ENCODE measurements at places on chromosomes 2 and 18.

- no peak for DNase-seq
Observed at GRCh38 chr18:78448106-78448505, 531.5 kb upstream of the SALL3 start.

- no peak for DNase-seq
Observed at GRCh38 chr2:54477896-54478295, 21.8 kb downstream of the SPTBN1 start.

DNA sequence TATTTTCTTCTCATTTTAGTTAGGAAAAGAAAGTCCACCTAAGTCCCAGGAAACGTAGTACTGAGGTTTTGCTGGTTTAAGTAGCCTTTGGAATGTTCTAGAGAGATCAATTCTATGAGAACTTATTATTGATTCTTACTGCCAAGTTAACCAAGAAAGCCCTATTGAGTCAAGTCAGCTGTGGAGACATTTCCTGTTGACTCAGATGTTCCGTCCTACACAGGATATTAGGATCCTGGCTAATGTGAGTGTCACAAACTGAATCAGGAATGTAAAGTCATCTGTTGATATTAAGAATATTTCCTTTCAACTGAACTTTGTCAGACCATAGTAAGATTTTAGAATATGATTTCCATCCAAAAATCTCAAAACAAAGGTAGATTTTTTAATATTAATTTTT is 654.3 kb downstream of the LRRTM4 start:
- DNase-seq = no peak

DNA sequence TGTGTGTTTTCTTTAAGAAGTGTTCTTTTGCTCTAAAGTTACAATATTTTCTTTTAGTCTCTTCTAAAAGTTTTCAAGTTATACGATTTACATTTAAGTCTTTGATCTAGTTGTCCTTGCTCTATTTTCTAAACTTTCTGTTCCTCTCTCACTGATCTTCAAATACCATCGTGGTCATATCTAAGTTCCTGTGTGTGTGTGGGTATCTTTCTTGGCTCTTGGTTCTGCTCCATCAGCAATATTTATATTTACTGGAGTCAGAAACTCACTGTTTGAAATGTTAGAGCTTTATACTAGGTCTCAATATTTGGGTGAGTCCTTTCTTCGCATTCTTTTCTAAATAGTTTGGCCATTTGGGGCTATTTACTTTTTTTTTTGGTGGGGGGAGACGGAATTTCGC is 77.3 kb downstream of the COPS8 start:
- no peak for DNase-seq

DNA sequence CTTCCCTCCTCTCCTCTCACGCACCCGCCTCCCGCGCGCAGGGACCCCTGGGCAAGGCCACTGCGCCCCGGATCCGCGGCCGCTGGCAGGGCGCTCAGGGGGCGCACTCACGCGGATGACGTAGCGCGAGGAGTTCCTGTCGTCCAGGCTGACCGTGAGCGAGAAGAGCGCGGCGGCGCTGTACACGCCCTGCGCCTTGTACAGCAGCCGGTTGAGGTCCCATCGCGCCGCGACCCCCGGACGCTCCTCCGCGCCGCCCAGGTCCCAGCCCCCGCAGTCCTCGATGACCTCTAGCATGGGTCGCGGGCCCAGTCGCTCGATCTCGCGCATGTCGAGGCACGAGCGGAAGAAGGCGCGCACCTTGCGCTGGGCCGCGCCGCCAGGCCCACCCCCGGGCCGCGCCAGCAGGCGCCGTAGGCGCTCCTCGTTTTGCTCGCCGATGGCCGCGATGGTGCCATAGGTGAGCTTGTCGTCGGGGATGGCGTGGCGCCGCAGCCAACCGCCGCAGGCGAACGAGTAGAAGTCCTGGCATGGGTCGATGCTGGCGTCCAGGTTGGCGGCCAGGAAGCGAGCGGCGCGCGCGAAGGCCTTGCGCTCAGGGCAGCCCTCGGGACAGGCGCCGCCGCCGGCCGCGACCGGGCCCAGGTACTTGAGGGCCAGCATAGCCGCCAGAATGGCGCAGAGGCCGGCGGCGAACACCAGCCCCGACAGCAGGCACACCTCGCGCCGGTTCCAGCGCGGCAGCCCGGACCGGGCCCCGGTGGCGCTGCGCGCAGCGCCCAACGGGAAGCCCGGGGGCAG is 1.7 kb downstream of the ECEL1 start:
- no peak for DNase-seq

GRCh38 chr2:151181524-151181923 is 80.1 kb downstream of the RBM43 start:
- DNase-seq = no peak

DNA sequence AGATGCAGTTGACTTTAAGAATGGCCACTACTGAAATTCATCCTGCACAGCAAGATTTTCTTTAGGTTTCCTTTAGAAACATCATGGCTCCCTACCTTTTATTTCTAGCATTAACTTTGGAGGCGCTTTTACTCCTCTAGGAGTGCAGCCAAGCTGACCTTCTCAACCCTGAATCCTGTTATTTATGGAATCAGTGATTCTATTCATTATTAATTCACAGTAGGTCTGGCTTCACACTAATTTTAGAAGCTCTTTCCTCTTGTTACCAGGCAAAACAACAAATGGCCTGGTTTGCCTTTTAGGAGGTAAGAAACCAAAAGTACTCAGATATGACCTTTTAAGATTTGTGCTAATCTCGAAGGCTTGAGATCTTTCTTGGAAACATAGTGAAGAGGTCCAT is 93.0 kb upstream of the PELI1 start:
- no peak for DNase-seq

GRCh38 chr2:66575625-66576310 is 140.8 kb downstream of the MEIS1 start:
- no peak for DNase-seq

- DNase-seq = no peak
Observed at GRCh38 chr2:75428060-75428459, 132.7 kb downstream of the EVA1A start.

GRCh38 chr2:26900831-26901321 is 52.9 kb downstream of the DPYSL5 start:
- no peak for DNase-seq

GRCh38 chr2:231710799-231711676 is 2.7 kb downstream of the PTMA start:
- peak; percentile 76 for DNase-seq

- DNase-seq = peak; percentile 38
Observed at GRCh38 chr2:136225950-136226835, 108.2 kb upstream of the CXCR4 start.

DNA sequence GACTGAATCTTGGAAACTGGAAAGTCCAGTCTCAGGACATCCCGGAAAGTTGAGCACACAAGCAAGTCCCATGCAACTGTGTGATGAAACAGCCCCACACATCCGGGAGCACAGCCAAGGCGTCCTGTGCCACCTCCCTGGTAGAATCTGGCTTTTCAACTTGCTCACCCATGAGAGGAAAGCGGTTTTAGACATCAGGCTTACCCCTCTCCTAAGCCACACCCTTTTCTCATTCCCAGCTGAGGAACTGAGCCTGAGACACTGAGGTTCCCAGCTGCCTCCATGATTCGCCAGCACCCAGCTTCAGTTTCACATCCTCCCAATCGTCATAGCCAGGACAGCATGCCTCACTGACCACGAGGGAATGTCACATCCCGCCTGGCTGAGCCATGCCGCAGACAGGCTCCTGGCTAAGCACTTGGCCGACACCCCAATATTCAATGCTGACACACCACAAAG is 60.3 kb downstream of the STEAP3 start:
- peak; percentile 95 for DNase-seq

- no peak for DNase-seq
Observed at GRCh38 chr18:30387401-30387800, 655.1 kb downstream of the DSC3 start.

DNA sequence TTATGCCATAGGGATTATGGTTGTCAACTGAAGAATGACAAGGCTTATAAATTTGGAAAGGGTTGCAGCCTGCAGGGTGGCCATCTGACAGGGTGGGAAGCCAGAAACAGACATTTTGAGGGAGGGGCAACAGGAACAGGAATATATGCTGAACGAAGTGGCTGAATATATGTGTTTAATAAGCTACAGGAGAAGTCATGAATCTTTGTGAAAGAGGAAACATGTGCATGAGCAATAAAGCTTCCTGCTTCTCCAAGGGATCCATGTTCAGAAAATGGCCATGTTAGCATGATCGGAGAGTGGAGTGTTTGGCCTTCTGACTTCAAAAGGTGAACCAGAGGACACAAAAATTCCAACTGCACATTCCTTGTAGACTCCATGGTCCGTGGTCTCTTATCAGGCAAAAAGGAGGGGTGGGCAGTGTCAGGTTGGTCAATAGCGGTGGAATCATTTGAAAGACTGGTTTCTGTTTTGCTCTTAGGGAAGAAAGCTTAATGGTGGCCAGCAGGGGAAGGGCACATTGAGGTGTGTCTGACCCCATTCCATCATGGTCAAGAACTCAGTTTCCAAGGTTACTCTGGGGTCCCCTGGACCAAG is 144.1 kb downstream of the SOCS6 start:
- peak; percentile 56 for DNase-seq

GRCh38 chr2:45963816-45964215 is 312.3 kb downstream of the PRKCE start:
- no peak for DNase-seq

- no peak for DNase-seq
Observed at GRCh38 chr18:66126266-66126665, 375.5 kb downstream of the CDH7 start.

- DNase-seq = no peak
Observed at GRCh38 chr2:135099802-135100483, 47.9 kb downstream of the RAB3GAP1 start.

DNA sequence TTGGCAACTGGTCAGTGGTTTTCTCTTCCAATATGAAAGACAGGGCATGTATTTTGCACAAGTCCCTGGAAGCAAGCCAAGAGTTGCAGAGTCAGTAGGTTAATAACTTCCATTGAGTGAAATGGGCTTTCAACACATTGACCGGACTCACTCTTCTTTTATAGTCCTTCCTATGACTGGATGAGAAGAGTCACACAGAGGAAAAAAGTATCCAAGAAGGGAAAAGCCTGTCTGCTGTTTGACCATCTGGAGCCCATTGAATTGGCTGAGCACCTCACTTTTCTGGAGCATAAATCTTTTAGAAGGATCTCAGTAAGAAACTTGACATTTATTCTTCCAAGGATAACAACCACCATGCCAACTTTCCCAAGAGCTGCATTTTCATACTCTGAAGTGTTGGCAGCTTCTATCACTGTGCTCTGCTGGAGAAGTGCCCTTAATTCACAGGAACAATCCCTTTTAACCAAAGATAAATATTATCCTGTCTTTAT is 45.4 kb downstream of the RASGRP3 start:
- no peak for DNase-seq

DNA sequence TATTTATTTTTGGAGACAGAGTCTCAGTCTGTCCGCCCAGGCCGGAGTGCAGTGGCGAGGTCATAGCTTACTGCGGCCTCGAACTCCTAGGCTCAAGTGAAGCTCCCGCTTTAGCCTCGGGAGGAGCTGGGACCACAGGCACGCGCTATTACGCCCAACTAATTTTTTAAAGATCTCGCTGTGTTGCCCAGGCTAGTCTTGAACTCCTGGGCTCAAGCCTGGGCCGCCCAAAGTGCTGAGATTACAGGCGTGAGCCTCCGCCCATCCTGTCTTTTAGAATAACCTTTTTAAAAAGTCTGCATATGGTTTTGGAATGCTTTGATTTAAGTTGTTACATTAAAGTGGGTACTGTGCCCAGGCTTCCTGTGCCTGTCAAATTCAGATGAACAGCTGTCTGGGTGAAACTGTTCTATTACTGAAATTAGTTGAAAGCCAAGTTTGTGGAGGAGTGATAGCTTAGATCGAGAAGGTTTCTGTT is 944 bp downstream of the RAB3GAP1 start:
- no peak for DNase-seq

GRCh38 chr18:27185025-27185763 is at the start of gene CHST9:
TSS of gene CHST9 (minus strand) at chr18:27185308. CDS start at chr18:27142809, 42,499 bp downstream.
- no peak for DNase-seq

GRCh38 chr2:160869411-160869810 is 290.8 kb upstream of the TANK start:
- peak; percentile 59 for DNase-seq

GRCh38 chr2:191166111-191166755 is 15.4 kb upstream of the STAT4 start:
- peak; percentile 69 for DNase-seq

DNA sequence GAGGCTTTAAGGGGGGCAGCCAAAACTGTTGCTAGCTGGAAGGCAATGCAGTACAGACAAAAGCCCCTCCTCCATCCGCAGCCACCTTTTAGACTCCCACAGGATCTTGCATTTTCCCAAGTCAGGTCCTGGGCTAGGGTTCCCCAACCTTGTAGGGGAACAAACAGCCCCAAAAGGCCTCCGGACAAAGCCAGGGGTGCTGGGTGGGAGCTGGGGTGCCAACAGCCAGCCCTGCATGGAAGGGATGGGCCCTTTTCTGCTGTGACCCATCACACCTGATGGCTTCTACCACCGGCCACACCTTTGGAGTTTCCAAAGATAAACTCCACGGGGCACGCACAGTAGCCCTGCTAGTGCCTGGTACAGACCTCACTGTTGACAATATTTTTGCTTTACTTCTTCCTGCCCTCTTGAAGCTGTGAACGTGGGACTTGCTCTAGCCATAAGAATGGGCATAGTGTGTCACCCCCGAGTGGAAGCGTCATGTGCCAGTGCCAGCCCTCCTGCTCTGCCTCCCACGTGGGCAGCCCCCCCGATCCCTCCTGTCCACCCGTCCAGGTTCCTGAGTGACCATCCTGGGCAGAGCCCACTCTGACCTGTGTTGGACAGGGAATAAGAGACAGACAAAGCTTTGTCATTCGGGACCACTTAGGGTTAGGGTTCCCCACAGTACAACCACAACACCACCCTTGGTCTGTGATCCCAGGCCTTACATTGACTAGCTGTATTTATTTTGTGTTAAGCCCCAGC is 18.8 kb downstream of the TUBB6 start:
- DNase-seq = no peak

- no peak for DNase-seq
Observed at GRCh38 chr2:79832511-79833234, 319.8 kb downstream of the CTNNA2 start.

GRCh38 chr2:154466226-154466625 is 232.3 kb upstream of the KCNJ3 start:
- no peak for DNase-seq

DNA sequence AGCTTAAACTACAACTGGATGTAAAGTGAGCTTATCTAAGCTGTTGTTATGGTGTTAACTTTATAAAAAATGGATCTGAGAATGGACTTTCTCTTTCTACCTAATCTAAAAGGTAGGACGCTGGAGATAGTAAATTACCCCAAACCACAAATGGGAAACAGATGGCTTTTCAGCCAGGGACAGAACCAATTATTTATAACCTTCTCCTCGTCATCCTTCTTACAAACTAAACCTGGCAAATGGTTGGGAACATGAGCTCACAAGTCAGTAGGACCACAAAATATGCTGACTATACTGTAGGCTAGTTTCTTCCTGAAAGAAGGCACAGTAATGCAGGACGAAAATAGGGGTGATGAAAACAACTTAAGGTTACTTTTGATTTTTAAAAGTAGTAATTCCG is 32.7 kb upstream of the ZDBF2 start:
- DNase-seq = no peak
